Smooth muscle cell of the brain vasculature (primary cell): ENCODE measurements at places on chromosomes 5 and 9.

GRCh38 chr5:89929173-89929572 lies 480.4 kb downstream of the CETN3 start:
- no peak for DNase-seq

DNA sequence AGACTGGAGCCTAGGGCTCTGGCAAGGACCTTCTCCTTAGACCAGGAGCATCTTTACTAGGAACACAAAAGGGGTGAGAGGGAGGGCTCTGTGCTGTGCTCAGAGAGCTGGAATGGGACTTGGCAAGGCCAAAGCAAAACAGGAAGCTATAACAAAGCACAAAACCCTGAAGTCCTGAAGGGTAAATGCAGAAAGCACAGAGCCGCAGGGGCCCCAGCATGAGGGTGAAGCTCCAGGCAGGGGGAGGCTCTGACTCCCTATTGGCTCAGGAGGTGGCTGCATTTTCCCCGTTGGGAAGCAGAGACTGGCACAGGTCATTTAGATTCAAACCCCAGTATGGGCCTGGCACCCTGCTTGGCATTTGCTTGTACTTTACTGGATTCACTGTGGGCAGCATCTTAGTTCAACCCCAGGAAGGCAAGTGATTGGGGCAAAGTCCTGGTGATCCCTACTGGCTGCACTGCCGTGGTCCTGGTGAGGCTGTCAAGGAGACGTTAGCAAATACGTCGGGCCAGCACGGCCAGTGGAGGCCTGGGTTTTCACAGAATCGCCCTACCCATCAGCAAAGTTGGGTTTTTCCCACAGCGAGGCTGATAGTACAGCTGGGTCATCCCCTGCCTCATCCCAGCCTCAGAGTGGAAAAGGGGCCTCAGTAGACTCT lies 46.3 kb downstream of the GGTA1 start:
- DNase-seq, result no peak

- DNase-seq, result no peak
Observed at GRCh38 chr5:884345-885126, 8.1 kb downstream of the BRD9 start.

GRCh38 chr9:693201-694091 lies 148.1 kb upstream of the DMRT1 start:
- DNase-seq, result no peak

GRCh38 chr5:38452201-38452600 lies 104.2 kb downstream of the LIFR start:
- DNase-seq, result no peak

- no peak for DNase-seq
Observed at GRCh38 chr5:39201160-39201780, 18.1 kb downstream of the FYB1 start.

GRCh38 chr5:108560581-108560980 lies 178.7 kb upstream of the FBXL17 start:
- no peak for DNase-seq

DNA sequence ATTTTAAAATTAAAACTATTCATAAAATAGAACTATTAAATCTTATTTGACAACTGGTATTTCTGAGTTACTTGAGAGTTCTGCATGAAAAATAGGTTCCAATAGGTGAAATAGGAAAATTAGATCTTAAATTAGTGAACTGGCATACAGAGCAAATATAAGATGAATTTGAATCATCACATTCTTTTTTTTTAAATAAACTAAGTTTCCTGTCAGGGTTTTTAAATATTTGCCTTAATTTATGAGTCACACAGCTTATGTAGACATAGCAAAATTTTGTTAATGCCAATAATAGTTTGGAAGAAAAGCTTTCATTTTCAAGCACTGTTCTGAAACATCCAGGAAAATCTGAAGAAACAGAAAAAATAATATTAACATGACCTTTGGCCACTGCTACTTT lies 311.7 kb upstream of the HAPLN1 start:
- no peak for DNase-seq

DNA sequence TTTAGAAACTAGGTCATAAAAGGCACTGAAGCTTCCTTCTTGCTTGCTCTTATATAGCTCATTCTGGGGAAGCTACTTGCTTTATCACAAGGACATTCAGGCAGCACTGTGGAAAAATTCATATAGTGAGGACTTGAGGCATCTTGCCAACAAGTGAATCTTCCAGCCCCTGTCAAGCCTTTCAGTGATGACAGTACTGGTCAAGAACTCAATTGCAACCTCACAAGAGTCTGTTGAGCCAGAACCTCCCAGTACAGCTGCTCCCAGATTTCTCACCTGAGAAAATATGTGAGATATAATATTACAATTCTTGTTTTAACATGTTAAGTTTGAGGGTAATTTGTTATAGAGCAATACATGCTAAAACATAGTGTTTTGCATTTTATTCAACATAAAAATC lies 2011.0 kb upstream of the NUDT12 start:
- no peak for DNase-seq

- DNase-seq, result no peak
Observed at GRCh38 chr5:74257645-74258313, 382.7 kb downstream of the ENC1 start.

DNA sequence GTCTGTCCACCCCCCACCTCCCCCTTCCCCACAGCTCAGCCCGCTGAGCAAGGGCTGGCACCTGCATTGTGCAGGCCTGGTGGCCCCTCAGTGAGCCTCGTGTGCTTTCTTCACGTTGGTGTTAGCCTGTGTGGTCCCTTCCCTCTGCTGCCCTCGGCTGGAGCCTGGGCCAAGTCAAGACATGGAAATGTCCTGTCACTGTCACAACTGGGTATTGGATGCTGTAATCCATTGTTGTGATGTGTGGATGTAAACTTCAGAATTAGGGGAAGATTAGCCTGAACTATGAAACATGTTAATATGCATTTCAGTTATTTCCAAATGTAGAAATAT lies 103.9 kb downstream of the TRIO start:
- DNase-seq, result no peak

DNA sequence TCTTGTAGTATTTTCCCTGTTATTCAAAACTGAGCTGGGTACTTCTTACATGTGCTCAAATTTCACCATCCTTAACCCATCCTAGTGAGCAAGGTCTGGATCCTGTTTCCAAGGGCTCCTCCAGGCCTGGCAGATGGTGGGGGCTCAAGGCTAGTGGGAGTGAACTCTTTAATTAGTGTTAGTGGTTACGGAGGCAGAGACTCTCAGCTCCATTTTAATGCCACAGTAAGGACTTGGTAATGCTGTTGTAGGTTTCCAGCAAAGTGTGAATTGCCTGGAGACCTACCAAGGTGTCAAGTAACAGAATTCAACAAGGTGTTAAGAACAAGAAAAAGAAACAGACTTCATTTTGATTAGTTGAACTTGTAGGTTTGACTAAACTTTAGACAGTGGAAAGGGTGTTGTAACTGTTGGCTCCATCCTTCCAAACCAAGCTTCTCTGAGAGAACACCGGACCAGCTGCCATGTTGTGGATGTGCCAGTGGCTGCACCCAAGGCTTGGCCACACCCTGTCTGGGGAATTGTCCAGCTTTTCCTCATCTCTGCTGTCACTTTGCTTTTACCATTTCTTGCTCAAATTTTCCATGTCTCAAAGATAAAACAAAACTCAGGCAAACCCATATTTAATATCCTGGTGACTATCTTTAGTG lies 98.7 kb downstream of the ADCY2 start:
- no peak for DNase-seq

DNA sequence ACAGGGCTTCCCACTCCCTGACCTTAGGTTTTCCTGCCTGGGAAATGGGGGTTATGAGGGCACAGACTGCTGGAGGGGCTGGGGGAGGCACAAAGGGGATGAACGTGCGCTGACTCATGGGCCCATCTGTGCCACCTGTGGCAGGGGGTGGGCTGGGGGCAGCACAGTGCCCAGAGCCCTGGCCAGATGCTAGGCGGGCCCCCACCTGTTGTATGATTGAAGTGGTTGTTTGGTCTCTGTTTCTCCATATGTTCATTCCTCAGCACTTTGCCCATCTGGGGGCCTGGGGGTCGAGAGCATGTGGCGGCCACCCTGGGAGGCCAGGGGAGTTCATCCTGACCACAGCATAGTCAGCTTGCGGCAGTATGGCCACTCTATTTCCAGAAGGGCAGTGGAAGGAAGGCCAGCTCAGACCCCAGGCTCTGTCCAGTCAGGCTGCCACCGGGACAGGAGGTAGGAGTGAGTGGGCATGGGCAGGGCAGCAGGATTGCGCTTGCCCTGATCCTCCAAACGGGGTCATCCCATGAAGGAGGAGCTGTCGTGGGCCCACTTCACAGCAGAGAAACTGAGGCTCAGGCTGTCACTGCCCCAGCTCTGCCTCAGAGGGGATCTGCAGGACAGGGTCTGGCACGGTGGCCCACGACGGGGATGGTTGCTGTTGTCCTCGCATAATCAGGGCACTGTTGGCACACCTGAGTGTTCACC lies 841 bp upstream of the NINJ1 start:
- DNase-seq, result no peak

DNA sequence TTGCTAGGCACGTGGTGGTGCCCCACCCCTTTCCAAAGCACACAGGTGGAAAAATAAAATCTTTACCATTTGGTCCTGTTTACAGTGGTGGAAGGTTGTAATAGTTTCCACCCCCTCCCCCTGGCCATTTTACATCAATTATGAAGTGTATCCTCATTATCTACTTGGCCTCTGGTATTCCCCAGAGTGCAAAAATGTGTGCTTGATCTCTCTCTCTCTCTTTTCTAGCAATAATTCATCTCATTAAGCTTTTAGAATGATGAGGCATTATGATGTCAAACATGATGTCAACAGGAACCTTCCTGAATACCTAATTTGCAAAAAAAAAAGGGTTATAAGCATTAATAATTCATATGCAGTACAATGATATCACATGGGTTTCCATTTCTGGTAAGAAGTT lies 3.1 kb downstream of the PDE8B start:
- no peak for DNase-seq
